ENCODE measurements at places on chromosomes 12 and 14. TPM values are rescaled to one million over a fixed set of nuclear protein-coding genes. Genes with fewer than 3 reads are reported as not detected.

SLC24A4 gene
- total RNA-seq = 0.18 TPM

- DNase-seq = no peak
These were observed 483 bp upstream of the NR1H4 start for GRCh38 chr12:100473050-100473715.

GRCh38 chr14:67221982-67222328 lies 19.3 kb upstream of the PALS1 start:
- DNase-seq = no peak

DNA sequence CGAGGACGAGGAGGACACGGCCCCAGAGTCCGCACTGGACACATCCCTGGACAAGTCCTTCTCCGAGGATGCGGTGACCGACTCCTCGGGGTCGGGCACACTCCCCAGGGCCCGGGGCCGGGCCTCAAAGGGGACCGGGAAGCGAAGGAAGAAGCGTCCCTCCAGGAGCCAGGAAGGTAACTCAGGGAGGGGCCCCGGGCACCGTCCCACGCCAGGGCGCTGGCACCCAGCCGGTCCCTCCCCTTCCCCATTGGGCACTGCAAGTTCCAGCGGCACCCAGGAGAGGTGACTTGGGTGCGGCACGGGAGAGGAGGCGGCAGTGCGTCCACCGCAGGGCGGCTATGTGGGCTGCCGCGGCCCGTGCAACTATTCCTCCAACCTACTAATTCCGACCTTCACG lies 9.3 kb upstream of the ADSS1 start:
- DNase-seq = no peak

DNA sequence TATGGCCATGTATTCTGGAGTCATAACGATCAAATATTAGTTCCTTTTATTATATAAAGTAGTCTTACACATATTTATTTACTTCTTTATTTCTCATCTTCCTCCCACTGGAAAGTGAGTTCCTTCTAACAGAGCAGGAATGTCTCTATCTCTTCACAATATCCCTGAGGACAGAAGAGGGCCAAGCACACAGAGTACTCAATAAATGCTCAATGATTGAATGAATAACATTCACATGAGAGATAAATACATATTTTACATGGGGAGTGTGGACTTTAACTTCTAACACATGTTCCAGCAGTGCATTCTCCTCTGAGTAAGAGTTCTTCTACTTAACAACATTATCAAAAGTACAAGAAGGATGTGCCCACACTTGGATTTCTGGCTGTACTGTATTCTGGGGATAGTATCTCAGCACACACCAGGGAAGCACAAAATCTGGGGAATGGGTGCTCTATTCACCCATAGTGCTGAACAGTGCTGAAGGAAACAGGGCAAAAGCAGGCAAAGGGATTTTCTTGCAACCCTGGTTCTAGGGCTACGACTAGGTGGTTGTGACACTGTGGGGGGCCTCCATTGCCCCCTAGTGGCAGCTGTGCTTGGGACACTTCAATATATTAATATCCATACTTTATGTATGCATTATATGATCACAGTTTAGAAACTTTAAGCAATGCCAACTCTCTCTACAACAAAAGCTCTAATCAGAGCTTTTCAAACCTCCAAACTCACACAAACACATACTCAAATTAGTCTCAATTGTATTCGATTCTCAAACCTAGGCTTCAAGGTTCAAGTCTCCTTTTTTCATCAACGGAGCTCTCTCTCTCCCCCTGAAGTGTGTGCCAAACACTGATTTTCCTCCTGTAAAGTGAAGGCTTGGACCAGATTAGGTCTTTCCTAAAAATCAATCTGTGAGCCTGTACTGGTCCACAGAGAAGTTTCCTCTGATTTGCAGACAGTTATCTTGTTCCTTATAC lies 115.5 kb downstream of the SLC2A13 start:
- no peak for DNase-seq

MYH6 gene
- total RNA-seq = not detected

NAV3 gene
- 40.1 TPM for total RNA-seq

TOX4 gene
- total RNA-seq = 53.0 TPM

GRCh38 chr14:75986439-75986765 lies 839 bp downstream of the IFT43 start:
- DNase-seq = no peak

DNA sequence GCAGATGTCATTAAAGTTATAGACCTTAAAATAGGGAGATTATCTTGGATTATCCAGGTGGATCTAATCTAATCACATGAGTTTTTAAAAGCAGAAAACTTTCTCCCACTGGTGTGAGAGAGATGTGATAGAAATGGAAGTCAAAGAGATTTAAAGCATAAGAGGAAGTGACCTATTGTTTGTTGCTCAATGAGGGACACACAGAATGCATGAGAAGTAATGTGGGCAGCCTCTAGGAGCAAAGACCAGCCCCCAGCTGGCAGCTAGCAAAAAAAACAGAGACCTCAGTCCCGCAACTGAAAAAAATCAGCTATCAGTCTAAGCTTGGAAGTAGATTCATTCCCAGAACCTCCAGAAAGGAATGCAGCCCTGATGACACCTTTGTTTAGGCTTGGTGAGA lies 24.6 kb upstream of the ANP32D start:
- DNase-seq = no peak

DNA sequence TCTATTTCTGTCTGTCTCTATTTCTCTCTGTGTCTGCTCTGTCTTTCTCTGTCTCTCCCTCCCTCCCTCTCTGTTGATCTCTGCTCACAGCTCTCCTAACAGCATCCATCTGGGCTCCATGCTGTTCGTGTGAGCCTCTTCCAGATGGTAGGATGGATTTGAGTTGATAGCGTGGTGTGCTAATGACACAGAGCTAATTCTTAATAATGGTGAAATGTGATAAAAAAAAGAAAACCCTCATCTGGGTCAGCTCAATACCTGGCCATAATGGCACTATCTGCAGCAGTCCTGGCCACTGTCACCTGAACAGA lies 96.4 kb downstream of the AACS start:
- no peak for DNase-seq

GPR135 gene
- 0.97 TPM for total RNA-seq

ANO4 gene
- 0.05 TPM for total RNA-seq

- DNase-seq = no peak
These were observed 83.2 kb downstream of the HMGA2 start for GRCh38 chr12:65907513-65907912.

DNA sequence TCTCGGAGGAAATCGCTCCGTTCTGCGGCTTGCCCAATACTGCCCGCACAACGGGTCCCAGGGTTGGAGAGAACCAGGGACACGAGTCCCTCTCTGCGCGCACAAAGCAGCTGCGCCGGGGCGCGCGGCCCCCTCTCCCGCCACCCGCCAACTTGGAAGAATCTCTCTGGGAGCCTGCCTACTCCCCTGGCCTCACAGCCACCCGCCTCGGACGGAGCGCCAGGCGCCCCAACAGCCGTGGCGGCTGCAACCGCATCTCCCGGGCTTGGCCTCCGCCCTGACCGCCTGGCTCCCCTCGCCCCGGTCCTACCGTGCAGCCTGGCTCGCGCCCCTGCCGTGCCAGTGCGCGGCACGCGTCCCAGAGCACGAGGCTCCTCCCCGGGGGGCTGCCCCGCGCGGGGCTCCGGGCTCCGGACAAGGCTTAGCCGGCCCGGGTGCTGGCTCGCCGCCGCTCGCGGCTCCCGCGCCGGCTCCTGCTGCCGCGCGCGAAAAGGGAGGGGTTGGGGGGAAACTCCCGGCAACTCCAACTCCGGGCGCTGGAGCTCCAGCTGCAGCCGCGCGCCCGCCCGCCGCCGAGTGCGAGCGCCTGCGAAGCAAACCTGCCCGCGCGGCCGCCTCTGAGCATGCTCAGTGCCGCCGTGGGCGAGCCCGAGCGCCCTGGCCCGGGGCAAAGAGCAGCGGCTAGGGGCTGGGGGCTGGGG lies at the start of gene STXBP6:
TSS of gene STXBP6 (minus strand) at position 580 of the 701 bp plus-strand sequence. CDS start 75,329 bp downstream, outside the sequence.
- DNase-seq = no peak

POTEM gene
- not detected for total RNA-seq

- DNase-seq = no peak
These were observed 7.6 kb downstream of the PNP start for GRCh38 chr14:20476776-20477175.

BCL7A gene
- total RNA-seq = 9.8 TPM

DNA sequence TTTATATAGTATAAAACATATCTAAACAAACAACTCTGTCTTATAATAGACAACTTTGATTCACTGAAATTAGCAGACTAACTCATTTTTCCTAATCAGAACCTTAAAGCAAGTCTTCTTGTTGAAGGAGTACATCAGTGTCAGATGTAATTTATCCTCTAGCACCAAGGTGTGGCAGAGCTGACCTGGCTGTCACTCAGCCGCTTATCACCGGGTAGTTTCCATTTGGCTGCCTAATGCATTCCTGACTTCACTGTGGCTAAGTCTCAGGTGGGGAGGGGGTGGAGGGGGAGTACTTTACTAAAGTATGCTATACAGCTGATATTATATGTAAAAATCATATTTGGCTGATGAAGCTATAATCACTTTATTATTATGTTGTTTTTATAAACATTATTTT lies 339.9 kb upstream of the RGS6 start:
- no peak for DNase-seq

DNA sequence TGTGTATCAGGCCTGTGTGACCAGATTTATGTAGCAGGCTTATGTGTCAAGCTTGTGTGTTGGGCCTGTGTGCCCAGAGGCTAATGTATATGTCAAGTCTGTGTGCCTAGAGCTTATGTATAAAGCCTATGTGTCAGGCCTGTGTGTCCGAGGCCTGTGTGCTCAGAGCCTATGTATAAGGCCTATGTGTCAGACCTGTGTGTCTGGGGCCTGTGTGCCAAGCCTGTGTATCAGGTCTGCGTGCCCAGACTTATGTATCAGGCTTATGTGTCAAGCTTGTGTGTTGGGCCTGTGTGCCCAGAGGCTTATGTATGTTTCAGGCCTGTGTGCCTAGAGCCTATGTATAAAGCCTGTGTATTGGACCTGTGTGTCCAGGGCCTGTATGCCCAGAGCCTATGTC lies 249.3 kb upstream of the AVPR1A start:
- DNase-seq = no peak

DNA sequence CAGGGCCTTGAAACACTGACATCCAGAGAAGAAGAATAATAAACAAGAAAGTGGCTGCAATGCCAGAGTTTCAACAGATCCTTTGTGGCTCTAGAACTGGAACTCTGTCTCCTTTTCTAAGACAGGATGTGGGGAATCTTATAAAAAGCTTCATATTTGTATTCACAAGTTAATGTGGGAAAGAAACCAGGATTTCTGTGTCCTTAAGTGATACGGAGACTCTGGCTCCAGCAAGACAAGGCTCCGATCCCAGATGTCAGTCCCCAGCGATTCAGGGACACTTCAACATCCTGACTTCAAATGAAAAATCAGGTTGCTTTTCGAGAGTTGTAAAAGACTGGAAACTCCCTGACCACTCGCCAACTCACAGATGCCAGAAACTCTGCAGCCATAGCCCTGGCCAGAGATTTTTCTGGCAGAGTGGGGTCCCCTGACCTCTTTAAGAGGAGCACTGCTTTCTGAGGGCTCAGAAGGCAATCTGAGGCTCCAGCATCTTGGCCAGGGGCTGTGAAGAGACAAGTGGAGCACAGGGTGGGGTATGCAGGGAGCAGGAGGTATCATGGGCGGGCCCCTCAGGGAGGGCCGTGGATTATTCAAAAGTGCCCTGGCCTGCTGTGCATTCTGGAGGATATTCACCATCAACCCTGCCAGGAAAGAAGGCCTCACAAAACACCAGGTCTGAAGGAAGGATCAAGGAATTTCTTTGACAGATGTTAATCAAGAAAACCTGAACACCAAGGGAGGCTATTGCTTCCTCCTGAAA lies 53.3 kb downstream of the TMX1 start:
- DNase-seq = no peak

DNA sequence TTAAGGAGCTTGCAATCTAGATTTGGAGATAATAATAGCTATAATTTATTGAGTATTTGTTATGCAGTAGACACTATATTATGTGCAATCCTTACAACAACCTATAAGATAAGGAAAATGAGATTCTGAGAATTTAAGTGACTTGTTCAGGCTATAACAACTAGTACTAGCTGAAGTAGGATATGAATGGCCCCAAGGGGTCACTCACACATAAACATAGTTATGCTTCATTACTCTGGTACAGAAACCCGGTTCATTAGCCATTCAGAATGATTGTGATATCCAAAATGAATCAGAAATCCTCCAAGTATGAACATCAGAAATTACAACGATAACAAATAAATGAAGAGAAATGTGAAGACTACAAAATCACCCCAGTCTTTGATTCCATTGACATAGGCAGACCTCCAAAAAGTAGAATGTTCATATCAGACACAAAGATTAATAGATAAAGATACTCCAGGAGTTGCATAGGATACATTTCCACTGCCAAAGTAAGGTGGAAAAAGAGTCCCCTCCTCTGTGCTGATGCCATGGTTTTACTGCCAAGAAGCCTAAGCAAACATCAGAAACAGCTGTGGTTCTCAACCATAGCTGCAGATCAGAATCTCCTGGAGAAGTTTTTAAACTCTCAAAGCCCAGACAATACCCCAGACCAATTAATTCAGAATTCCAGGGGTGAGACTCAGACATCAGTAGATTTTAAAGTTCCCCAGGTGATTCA lies 8.6 kb upstream of the NID2 start:
- no peak for DNase-seq

- no peak for DNase-seq
These were observed 207.9 kb upstream of the TMEM260 start for GRCh38 chr14:56371737-56372136.

DNA sequence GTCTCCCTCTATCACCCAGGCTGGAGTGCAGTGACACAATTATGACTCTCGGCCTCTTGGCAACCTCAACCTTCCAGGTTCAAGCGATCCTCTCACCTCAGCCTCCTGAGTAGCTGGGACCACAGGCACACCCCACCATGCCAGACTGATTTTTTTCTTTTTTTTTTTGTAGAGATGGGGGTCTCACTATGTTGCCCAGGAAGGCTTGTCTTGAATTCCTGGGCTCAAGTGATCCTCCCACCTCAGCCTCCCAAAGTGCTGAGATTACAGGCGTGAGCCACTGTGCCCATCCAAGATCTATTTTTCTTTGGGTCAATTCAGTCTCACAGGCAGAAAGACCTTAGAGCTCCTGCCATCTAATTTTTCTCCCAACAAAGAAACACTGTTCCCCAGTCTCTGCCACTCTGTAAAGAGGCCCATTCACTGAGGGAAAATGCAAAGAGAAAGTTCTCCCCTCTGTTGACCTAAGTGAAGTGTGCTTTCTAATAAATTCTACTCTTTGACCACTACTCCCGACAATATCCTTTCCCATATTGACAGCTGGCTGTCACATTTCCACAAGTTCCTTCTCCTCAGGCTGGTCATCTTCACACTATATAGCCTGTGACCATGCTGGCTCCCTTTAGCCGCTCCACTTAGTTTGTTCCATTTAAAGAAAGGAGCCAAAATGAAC lies 23.3 kb downstream of the TMED8 start:
- DNase-seq = no peak

KRT1 gene
- not detected for total RNA-seq

DNA sequence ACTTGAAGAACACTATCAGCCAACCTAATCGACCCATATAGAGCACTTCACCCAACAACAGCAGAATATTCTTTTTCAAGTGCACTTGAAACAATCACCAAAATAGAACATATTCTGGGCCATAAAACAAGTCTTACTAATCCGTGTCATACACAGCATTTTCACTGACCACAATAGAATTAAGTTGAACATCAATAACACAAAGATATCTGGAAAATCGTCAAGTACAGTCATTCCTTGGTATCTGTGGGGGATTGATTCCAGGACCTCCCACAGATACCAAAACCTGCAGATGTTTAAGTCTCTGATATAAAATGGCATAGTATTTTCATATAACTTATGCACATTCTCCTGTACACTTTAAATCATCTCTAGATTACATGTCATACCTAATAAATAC lies 295.7 kb downstream of the BCL11B start:
- no peak for DNase-seq
